ENCODE measurements at places on chromosomes 16 and 17.

DNA sequence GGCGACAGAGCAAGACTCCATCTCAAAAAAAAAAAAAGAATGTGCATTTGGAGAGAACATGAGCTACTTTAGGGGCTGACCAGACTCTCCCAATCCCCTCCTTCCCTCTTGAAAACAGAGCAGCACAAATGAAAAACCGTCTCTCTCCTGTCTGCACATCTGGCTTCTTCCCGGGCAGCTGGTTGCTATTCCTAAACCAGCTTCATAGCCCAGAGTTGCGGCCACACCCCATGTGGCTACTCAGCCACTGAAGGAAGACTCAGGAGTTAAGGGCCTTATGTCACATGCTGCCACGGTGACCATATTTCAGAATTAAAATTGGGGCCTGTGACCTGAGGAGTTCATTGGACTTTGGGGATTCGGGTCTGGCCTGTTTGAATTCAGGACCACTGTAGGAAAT is 48.3 kb downstream of the KATNIP start:
- DNase-seq, result peak; percentile 15

DNA sequence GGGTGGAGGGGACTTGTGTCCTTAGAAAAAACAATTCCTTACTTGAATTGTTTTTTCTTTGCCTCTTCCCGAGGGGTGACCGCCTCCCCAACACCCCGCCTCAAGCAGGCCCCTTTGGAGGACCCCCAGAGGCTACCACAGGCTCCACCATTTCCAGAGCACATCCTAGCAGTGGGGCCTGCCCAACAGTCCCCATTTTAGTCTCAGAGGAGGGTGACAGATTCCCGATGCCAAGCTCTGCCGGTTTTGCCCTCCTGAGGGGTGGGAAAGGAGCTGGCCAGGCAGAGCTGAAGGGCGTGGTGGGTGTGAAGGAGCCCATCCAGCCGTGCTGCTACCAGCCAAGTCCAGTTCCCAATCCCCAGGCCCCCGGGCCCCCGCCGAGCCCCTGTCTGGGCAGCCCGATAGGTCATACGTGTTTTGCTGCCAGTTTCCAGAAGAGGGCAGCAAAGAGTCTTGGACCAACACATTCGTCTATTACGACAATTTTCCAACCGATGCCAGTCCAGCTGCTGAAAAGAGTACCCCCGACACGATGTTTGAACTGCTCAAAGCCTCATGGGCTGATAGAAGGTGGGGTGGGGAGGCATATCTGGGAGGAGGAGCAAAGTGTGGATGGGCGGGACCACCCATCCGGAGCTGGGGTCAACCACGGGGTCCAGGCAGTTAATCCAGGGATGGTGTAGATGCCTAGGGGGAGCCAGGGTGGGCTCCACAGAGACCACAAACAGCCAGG is 18.8 kb upstream of the GAA start:
- DNase-seq, result peak; percentile 53

GRCh38 chr16:17104654-17105053 is 366.1 kb downstream of the XYLT1 start:
- DNase-seq, result no peak

- no peak for DNase-seq
These were observed 31.6 kb downstream of the HOXB1 start for GRCh38 chr17:48499248-48499647.

GRCh38 chr17:36870720-36870999 is 66.6 kb upstream of the LHX1 start:
- no peak for DNase-seq

DNA sequence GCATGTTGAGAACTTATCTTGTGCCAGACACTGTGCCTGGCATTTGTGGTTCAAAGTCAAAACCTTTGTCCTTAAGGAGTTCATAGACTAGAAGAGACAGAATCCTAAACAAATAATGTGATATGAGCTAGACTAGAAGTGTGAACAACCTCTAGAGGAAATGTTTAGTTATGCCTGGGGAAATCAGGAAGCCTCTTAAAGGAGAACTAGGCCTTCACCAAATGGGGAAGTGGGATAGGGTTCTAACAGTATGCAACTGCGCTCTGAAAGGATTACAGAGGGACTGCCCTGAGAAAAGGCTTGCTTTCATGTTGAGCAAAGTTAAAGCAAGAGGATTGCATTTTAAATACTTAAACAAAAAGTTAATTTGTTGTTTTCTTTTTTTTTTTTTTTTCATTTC is 4.9 kb downstream of the RUNDC1 start:
- DNase-seq, result no peak

GRCh38 chr17:978103-979093 is 1.2 kb downstream of the NXN start:
- no peak for DNase-seq

- DNase-seq, result no peak
These were observed 4.4 kb downstream of the TMEM204 start for GRCh38 chr16:1537763-1538289.

- peak; percentile 98 for DNase-seq
These were observed 26.3 kb upstream of the HS3ST2 start for GRCh38 chr16:22787466-22788192.

- DNase-seq, result no peak
These were observed 69.6 kb downstream of the BCAS3 start for GRCh38 chr17:60747069-60747808.

- no peak for DNase-seq
These were observed 58.6 kb downstream of the MMD start for GRCh38 chr17:55363033-55363432.

- DNase-seq, result no peak
These were observed 178.2 kb downstream of the SALL1 start for GRCh38 chr16:50972876-50973275.

GRCh38 chr16:30570636-30571444 is 674 bp downstream of the ZNF688 start:
- no peak for DNase-seq

DNA sequence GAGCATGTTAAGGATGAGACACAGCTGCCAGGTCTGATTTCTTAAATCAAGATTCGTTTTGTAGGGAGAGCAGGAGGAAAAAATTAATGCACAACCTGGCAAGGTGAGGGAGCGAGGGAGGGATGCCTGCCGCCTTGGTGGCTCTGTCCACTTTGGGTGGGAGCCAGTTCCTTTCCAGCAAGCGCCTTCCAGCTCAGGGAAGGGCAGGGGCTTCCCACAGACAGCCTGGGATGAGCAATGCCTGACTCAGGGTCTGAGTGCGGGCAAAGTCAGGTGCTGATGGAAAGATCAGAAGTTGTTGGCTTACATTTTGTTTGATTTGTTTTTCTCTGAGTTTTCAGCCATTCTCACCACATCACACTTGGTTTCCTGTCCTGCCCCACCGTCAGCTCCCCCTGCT is 220.7 kb downstream of the ENGASE start:
- DNase-seq, result no peak

GRCh38 chr17:17056156-17056539 is 13.9 kb downstream of the MPRIP start:
- DNase-seq, result no peak

GRCh38 chr17:2905696-2906501 is 109.7 kb downstream of the RAP1GAP2 start:
- no peak for DNase-seq

- no peak for DNase-seq
These were observed 5.2 kb upstream of the SMARCD2 start for GRCh38 chr17:63847525-63848249.

DNA sequence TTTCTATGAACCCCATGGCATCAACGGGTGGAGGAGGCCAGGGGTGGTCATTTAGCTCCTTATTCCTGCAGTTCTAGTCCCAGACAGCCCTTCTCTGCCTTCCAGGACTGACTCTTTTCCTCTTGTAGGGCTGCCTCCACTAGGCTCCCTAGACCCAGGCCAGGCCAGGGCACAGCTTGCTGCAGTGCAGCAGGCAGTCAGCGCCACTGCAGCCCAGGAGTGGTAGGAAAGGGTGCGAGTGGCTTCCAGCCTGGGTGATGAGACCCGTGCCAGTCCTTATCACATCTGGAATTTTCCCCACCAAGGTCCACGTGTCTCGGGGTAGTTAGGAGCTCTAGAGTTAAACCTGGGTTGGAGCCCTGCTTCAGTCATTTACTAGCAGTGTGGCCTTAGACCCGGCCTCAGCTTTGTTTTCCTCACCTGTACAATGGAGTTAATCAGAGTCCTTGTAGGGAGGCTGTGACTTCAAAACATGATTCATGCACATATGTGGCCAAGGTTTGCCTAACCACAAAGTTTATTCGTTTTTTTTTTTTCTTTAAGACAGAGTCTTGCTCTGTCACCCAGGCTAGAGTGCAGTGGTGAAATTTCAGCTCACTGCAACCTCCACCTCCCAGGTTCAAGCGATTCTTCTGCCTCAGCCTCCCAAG is 4.7 kb downstream of the SLC5A11 start:
- no peak for DNase-seq

DNA sequence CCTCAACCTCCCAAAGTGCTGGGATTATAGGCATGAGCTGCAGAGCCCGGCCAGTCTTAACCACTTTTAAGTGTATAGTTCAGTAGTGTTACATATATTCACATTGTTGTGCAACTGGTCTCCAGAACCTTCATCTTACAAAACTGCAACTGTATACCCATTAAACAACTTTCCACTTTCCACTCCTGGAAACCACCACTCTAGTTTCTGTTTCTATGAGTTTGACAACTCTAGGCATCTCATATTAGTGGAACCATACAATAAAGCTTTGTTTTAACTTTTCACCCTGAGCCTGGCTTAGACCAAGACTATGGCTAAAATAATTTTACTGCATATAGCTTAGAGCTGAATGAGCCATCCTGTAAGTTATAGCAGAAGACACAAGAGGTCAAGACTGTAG is 108.0 kb upstream of the GOT2 start:
- no peak for DNase-seq

- DNase-seq, result no peak
These were observed 13.9 kb downstream of the SOCS3 start for GRCh38 chr17:78345791-78346494.

DNA sequence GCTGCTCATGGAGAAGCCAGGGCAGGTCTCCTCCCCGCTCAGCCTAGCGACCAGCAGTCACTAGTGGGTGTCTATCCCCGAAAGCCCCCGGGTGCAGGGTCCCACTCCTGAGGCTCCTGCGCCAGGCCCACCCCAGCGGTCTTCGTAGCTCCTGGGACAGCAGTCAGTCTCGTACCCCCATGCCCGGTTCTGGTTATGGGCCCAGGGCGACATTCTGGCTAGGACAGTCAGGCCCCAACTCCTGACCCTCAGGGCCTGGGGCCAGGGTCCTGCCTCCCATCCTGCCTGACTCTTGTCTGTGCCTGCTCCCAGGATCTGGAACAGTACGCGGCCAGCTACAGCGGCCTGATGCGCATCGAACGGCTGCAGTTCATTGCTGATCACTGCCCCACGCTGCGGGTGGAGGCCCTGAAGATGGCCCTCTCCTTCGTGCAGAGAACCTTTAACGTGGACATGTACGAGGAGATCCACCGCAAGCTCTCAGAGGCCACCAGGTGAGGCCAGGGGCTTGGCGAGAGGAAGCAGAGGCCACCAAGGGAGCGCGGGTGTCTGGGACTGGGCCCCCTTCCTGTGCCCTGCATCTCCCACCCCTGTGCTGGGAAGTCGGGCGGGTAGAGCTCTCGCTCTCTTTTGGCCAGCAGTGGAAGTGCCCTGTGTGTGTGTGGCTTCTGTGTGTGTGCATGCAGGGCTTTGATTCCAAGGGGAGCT is 2.0 kb downstream of the GPS1 start:
- DNase-seq, result no peak

DNA sequence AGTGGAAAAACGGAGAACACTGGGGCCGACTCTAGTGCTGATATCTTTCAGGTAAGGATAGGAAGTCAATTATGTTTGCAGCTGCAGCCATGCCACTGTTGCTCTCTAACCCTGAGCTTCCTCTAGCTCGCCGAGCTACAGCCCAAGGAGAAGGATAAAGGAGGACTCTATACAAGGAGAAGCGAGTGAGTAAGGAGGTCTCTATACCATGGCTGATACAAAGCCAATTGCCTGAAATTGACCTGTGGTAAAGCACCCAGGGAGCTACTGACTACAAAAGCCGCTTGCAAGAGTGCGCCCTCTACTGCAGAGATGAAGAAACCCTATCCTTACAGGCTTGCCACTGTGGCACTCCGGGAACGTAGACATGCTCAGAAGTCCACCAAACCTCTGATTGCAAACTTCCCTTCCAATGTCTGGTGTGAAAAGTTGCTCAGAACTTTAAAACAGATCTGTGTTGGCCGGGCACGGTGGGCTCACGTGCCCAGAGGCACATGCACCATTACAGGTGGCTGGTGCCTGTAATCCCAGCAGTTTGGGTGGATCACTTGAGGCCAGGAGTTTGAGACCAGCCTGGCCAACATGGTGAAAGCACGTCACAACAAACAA is 10.8 kb upstream of the SLC46A1 start:
- peak; percentile 21 for DNase-seq

DNA sequence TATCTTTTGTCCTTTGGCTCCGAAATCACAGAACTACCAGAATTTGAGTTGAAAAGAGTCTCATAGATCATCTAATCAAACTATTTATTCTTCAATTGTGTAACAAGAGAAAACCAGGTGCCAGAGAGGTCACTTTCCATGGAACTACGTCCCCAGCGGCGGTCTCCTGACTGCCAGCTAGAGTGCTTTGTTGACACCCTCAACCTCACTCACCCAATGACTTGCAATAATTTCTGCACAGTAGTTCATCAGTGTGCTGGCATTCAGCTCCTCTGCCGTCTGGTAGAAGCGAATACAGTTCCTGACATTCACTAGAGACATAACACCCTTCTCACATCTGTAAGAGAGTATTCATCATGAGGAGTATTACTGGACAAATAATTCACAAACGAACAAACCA is 54.2 kb downstream of the ANKFY1 start:
- DNase-seq, result no peak

GRCh38 chr16:9212621-9213020 is 121.2 kb downstream of the HAPSTR1 start:
- no peak for DNase-seq

DNA sequence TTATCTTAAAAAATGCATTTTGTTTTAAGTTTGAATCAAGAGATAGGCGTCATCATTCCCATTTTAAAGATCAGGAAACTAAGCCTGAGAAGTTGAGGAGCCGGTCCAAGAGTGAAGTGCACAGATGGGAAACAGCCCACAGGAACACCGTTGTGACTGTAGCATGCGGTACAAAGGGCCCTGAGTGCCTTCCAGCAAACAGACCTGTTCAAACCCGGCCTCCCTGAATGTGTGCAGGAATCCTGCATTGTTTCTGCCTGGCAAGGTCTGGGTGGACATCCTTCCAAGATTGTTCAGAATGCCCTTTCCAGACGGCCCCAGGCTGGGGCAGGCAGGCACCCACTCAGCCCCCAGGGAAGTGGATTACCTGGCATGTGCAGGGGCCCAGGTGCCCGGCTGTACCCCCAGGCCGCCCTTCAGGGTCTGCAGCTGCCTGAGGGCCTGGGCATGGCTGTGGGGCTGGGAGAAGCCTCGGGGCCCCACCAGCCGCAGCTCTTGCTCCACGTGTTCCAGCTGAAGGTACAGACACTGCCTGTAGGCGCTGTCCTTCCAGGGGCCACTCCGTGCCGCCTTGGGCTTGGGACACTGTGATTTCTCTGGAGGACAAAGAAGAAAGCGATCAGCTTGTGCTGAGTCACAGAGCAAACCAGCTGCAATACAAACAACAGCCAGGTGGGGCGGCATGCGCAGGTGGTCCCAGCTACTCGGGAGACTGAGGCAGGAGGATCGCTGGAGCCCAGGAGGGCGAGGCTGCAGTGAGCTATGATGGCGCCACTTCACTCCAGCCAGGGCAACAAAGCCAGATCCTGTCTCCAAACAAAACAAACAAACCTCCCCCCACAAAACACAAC is 45.0 kb upstream of the GCSH start:
- no peak for DNase-seq

All from HFF-Myc (cell line).